ENCODE measurements at places on chromosomes 1 and 21.

DNA sequence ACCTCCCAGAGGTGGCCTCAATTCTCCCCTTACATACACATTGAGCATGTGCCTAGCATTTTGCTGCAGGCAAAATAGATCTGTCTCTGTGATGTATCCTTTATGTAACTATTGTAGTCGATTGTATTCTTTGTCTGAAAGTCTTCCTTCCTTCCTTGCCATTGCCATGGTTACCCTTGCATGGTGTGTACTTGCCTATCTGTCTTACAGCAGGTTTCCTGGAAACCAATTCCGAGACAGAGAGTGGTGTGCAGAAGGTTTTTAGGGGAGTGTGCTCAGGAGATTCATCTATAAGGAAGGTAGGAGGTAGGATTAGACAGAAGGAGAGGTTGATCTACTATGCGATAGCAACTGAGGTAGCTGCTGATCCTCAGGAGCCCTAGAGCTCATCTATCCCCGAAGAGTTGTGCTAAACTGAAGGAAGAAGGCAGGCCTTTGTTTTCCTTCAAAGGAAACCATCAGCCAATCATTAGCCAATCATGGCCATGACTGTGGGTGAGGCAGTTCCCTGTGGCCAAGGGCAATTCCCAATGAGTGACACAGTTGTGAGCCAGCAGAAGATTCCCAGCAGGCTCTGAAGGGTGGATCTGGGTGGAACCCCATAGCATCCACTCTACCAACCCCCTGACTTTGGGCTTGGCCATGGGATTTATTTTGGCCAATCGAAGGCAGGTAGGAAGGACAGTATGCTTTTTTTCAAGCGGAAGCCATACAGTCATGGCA, 15.0 kb downstream of the CITED4 start:
- DNase-seq: no peak

DNA sequence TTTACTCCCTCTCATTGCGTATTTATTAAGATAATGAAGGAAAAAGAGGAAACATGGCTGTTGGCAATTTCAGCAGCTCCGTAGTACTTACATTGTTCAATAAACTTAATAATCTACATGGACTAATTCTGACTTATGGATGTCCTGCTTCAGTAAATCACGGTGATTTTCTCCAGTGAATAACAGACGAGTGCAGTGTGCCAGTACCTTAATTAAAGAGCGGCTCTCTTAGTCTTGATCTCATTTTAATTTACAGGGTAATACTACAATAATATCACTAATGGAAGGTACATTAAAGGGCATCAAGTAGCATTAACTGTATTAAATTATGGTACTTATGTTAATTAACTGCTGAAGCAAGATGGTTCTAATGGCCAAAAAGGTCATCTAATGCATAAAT, 187.2 kb downstream of the NTNG1 start:
- no peak for DNase-seq

DNA sequence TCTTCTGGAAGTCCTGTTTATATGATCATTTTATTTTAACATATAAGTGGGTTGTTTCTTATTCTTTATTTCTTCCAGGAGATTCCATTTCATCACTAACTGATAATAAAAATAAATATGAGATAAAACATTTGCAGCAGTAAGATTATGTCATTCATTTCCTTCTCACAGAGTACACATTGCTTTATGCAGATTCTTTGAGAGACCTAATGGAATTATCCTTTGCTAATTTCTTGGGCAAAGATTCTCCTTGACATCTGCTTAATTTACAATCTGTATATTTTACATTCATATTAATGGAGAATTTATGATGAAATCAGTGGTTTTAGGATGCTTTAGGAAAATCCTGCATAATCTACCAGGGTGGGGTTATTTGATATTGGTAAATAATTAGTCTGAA, 60.6 kb downstream of the PTBP2 start:
- DNase-seq: no peak

DNA sequence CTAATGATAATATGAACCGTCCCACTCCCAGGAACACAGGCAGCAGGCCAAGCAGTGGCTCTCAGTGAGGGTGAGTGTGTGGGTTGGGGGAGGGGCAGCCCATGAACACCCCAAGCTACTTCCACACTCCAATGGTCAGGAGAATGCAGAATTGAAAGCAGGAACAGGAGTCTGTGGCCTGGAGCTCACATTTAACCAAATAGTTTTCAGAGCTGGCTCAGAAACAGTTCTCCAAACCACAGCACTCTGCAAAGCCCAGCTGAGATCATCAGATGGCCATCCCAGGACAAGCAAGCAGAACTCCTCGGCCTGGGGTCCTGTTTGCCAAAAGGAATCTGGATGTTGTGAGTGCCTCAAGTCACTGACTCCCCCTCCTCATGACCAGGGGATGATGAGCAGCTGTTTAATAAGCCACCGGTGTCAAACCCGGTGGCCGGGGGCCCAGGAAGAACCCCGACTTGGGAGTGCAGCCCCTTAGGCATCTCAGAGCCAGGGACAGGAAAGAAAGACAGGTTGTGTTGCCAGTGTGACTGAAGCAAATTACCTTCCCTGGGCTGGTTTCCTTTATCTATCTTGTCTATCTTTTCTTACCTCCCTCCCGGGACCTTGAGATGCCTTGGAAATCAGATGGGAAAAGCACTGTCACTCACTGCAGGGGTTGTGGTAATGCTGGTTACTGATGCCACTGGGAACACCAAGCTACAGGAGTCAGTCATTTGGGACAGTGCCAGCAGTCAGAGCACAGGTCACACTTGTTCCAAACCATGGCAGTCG, 20.4 kb downstream of the DEGS1 start:
- no peak for DNase-seq

- no peak for DNase-seq
Observed at GRCh38 chr21:43338951-43339350, 88.0 kb downstream of the SIK1 start.

GRCh38 chr21:43270800-43271301, 102.0 kb downstream of the CRYAA start:
- DNase-seq: no peak

DNA sequence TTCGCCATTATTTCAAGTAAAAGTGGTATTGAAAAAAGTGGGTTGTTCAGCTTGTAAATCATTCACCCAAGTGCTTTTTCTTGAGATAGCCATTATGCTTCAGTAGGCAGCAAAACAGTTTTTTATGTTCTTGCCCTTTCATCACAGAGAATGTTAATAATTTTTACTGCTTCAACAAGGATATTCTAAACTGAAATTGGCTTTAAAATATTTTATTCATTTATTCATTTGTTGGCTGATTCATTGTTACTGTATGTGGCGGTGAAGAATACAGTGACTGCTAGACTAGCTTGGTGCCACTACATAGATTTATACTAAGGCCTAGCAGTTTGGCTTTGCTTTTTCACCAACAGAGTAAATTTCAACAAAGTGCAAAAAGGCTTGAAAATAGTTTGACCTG, 121.5 kb downstream of the OLFML2B start:
- DNase-seq: no peak
